ENCODE measurements at places on chromosomes 7 and 10.

- DNase-seq, result no peak
These were observed 293.2 kb upstream of the NFE2L3 start for GRCh38 chr7:25858525-25859411.

GRCh38 chr10:6130848-6131470, 42.1 kb downstream of the RBM17 start:
- DNase-seq, result no peak

- DNase-seq, result no peak
These were observed 590.5 kb downstream of the PARD3 start for GRCh38 chr10:34224639-34225038.

DNA sequence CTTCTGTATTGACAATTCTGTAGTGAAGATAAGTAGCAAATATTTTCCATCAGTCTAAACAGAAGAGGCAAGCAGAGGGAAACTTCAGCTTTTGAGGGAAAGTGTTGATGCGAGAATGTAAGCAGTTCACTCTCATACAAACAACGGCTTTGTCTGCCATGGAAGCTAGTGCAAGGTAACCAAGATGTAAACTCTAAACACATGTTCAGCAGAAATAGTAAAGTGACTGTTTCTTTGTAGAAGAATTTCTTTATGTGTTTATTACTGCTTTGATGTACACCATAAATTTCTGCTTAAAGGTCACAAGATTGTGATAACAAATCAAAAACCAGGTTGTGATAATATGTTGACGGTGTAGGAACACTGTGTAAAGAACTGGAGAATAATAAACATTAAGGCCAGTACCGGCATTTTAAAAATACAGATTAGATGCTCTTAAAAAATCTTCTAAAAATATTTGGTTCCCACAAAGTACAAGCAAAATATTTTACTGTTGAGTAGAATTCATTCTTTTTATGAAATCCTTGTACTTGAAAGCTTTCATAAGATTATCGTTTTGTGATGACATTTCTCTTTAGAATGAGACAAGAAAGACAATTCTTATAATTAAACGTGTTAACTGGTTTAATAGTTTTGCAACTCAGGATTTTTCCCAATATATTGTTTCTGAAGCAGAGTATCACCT, 34.2 kb downstream of the SEMA3C start:
- DNase-seq, result no peak

Measured in SIG-M5 (cell line).